ENCODE measurements at places on chromosomes 1 and 21.

GRCh38 chr1:209567698-209568175 lies 15.8 kb upstream of the CAMK1G start:
- peak; percentile 51 for DNase-seq

DNA sequence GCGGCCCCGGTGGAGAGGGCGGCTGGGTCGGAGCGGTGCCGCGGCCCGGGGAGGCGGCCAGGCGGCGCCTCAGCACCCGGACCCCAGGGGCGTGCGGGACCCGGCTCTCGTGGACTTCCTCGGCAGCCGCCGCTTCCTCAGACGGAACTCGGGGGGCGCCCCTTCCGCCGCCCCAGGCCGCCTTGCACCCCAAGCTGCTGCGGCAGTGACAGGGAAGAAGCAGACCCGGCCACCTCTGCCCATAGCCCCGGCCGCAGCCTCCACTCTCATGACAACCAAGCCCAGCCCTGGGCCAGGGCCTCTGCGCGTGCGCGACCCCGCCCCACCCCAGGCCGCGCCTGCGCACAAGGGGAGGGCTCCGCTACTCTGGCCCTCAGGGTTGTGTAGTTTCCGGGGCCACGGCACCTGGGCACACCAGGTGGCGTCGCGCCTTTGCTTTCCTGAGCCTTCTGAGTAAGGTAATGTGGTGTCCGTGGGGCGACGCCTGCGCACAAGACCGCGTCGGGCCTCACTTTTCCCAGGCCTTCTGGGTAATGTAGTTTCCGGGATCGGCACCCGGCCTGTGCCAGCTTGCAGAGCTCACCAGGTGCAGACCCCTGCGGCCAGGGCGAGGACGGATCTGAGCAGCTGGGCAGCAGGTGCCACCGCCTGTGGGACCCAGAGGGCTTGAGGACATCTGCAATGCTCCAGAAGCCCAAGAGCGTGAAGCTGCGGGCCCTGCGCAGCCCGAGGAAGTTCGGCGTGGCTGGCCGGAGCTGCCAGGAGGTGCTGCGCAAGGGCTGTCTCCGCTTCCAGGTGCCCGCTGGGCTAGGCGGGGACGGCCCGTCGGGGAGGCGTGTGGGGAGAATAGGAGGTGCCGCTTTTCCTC lies at the start of the genes CEP104 and DFFB:
Gene CEP104, minus strand, starts transcription at position 289 of the 868 bp plus-strand sequence. CDS start 4,804 bp downstream, outside the sequence.
Gene DFFB, plus strand, starts transcription at position 554 of the 868 bp plus-strand sequence. Its CDS starts 128 bp downstream, at position 682.
- DNase-seq: peak; percentile 55

- peak; percentile 90 for DNase-seq
Measured at GRCh38 chr1:49102752-49103151, 326.1 kb upstream of the BEND5 start.

DNA sequence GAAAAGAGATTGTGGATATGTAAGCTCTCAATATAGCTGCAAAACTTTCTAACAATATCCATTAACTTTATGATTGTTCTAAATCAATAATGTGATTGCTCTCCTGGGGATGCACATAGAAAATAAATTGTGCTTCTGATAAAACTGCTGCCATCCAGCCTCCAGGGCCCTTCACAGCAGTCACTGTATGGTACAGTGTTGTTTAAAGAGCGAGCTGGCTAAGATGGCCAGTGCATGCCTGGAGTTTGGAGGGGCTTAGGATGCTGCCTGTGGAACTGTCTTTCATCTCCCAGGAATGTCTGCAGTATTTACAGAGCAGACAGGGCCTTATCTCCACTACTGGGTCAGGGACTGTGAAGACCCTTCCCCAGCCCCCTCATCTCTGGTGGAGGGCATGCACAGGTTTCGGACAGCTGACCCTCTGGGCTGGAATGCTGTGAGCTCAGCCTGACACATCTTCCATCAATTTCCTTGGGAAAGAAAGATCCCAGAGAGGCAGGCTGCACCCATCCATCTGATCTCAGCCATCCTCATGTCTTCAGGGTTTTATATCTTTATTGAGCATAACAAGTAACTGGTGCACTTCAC lies 137.0 kb downstream of the PLPP3 start:
- no peak for DNase-seq

- peak; percentile 72 for DNase-seq
Measured at GRCh38 chr21:35081861-35082260, 32.8 kb upstream of the RUNX1 start.

DNA sequence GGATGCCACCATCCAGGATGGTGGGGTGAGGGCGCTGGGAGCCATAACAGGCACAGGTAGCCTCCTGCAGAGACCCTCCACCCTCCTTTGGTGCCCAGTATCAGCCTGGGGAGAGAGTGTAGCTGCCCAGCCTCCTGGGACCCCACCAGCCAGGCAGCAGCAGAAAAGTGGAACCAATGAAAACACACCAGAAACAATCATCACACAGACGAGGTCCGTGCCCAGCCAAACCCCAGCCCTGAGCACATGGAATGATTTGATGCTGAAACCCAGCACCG lies 285.1 kb downstream of the PTPRU start:
- no peak for DNase-seq

DNA sequence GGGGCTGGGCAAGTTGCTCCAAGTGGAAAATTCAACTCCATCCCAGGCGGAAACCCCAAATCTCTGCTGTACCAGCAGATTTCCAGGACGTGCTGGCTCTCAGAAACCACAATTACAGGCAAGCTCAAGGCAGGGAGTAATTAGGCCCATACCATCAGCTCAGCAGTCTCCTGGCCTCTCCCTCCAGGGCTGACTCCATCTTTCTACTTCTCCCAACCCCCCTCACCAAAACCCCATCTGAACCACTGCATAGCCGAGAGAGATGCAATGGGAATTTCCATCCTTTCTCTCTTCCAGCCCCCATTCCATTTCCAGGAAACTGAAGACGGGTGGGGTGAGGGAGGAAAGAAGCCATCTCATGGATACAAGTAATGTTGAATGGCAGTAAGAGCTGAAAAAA lies 41.2 kb downstream of the ARHGEF11 start:
- DNase-seq: peak; percentile 59

DNA sequence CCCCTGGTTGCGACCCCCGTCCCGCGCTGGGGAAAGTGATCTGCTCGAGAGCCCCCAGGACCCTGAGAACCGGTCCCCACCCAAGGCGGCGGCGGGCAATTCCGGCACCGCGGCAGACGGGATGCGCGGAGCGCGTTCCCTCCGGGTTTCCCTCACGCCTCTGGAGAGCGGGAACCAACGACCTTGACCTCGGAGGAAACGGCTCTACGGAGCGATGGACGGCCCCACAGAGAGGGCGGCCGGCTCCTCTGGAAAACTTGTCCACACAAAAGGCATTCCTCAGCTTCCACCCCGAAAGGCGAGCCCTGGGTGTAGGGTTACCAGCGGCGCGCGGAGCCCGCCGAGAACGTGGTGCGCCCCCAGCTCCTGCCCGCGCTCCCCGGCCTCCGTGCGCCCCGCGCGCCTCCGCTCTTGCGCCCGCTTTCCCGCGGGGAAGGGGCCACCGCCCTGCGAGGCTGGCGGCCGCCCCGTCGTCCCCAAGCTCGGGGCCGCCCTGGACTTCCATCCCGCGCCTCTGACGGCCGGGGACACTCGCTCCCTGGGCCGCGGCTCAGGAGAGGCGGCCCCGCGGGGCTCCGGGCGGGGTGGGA lies 391 bp upstream of the KIAA1614 start:
- DNase-seq: no peak

DNA sequence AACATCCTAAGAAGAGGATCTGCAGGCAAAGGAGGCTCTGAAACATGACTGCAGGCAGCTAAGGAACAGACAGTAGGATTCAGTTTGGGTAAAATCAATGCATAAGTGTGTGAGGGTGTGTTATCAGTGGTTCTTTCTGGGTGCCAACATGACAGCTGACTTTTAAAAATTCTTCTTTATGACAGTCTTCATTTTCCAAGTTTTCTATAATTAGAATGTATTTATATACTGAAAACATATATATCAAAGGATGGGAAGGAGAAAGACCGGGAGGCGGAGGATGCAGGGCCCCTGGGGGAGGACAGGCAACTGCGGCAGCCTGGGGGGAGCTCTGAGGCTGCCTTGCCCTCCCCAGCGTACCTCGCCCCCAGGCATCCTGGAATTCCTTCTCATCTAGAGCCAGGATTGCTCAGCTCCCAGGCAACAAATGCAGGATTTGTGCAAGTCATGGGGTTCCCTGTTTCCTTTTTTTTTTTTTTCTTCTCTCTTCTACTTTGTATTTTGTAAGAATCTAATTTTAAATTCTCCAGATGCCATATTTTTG lies 104.8 kb downstream of the CSMD2 start:
- DNase-seq: no peak

DNA sequence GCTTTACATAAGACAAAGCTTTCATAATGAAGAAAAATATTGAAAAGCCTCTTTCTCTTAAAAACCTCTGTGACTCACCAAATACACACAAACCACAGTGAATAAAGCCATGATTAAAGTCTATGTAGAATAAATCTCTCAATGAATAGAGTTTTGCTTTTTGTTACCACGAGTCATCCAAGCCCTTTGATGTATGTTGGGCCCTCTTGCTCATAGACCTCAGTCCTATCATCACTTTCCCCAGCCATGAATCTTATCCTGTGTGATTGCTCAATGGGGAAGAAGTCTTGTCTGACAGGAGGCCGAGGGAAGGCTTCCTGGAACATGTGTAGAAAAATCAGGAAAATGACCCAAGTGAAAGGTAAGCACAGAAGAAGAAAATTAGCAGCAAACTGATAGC lies 60.8 kb downstream of the NGF start:
- peak; percentile 96 for DNase-seq

GRCh38 chr1:15352128-15352957 lies 57.3 kb upstream of the EFHD2 start:
- no peak for DNase-seq

- DNase-seq: no peak
Measured at GRCh38 chr1:149995927-149996326, 14.6 kb downstream of the OTUD7B start.

- no peak for DNase-seq
Measured at GRCh38 chr1:226121587-226122400, 59.3 kb downstream of the H3-3A start.

DNA sequence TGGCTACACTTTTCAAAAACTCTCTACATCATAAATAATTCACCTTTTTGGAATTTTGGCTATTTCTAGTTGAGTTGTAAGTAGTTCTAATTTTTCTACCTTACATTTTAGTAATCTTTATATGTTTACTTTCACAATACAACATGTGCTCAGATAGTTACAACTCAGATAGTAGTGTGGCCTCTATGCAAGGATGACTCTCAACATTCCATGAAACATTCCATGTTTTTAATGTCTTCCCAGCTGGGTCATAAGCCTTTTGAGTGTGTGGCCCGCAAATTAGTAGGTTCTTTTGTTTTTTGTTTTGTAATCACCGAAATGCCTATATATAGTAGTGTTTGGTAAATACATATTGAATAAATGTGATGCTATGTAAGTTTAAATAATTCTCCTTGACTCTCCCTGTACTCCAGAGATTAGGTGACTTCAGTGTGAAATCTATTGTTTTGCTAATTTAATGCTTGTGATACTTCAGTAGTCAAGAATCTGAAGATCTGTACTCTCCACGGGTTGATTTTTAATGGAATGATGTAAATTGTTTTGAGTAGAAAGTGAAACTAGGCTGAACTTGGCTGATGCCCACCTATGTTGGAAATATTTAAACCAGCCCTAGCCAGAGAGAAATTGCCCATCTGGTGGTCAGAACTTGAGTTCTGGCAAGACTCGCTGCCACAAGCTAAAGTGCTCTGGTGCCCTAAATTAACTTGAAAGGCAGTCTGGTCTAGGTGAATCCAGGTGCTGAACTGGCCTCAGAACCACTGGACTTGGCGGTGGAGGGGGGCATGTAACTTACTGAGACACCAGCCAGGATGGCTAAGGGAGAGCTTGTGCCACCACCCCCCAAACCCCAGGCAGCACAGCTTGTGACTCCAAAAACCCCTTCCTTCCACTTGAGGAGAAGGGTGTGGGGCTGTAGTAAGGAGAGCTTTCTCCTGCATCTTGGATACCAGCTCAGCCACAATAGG lies 165.6 kb downstream of the USP25 start:
- peak; percentile 3 for DNase-seq
